ENCODE measurements at places on chromosomes 2 and 18.

- no peak for DNase-seq
Observed at GRCh38 chr2:150630587-150631235, 143.2 kb upstream of the RND3 start.

GRCh38 chr2:168480825-168481585 is 24.9 kb downstream of the CERS6 start:
- DNase-seq: no peak

- no peak for DNase-seq
Observed at GRCh38 chr2:160371251-160372009, 122.2 kb downstream of the RBMS1 start.

DNA sequence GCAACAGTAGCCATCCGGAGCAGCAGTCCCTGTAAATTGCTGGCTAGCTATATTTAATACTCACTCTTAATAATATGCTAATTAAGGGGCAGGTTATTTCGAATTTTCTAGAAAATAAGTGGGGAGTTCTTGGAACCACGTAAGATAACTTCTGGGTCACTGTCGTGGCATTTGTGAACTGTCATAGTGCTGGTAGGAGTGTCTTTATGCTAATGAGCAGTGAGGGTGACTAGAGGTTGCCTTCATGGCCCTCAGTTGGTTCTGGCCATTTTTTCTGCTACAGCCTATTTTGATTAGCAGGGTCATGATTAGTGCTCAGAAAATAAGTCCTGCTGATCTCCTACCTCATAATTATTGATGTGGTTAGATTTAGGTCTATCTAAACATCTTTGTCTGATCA is 249.9 kb upstream of the RASGRP3 start:
- DNase-seq: no peak

GRCh38 chr2:235832941-235833340 is 335.2 kb downstream of the GBX2 start:
- no peak for DNase-seq

GRCh38 chr2:156031121-156031520 is 301.4 kb downstream of the NR4A2 start:
- no peak for DNase-seq

GRCh38 chr2:60071490-60071831 is 482.0 kb downstream of the BCL11A start:
- DNase-seq: no peak

GRCh38 chr2:210459880-210460279 is 16.7 kb downstream of the LANCL1 start:
- DNase-seq: no peak

- DNase-seq: no peak
Observed at GRCh38 chr2:215653344-215654030, 217.6 kb upstream of the FN1 start.

- no peak for DNase-seq
Observed at GRCh38 chr2:118854507-118855345, 7.3 kb upstream of the EN1 start.

DNA sequence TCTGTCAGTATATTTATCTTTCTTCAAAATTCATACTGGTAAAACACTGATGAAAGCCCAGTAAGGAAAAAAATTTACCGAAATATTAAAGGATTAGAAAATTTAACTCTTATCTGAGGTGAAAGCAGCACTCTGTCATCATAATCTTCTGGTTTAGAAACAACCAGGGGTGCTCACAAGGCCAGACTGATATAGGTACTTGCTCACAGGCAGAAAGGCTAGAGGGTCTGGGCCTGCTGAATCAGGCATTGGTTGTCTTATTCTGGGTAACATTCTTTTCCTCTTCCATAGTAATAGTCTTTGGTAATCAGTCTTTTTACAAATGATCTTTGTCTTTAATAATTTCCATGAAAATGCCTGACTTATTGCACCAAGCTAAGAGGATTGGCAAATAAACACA is 221.4 kb upstream of the TFPI start:
- no peak for DNase-seq

DNA sequence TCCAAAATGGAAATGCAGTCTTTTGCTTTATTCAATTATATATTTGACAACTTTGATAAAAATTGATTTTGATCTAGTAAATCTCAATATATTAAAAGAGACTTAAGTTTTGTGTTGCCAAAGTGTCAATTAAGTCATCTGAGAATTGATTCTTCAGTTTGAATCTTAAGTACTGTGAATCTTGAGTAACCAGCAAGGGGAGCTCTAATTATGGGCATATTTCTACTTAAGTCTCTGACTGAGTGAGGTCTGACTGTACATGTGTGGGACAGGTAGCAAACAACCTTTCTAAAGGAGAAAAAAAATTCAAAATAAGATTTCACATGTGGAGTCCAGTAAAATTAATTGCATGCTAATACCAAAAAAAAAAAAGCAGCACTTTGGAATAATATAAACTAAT is 503.7 kb upstream of the SLC8A1 start:
- no peak for DNase-seq

DNA sequence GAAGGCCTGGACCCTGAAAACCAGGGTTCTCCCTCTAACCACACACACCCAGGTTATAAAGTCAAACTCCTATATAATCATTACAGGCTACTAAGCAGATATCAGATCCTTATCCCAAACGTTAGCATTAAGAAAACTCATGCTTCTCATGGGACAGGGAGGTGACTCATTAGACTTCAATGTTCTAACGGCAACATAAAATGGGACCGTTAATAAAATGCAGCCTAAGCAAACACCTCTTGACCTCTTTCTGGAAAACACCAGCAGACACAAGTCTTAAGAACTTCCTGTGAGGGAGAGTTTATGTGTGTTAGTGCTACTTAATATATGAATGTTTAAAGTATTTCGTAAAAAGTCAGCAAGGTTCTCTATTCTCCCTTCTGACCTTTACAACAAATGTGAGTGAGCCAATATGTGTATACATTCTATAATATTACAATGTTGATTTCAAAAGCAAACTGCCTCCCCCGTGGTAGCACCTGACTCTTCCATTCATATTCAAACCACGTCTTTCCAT is 31.7 kb downstream of the LPIN2 start:
- DNase-seq: no peak

GRCh38 chr2:177698281-177698680 is 305.7 kb downstream of the AGPS start:
- DNase-seq: no peak

GRCh38 chr2:104547221-104547620 is 306.7 kb upstream of the POU3F3 start:
- DNase-seq: no peak

DNA sequence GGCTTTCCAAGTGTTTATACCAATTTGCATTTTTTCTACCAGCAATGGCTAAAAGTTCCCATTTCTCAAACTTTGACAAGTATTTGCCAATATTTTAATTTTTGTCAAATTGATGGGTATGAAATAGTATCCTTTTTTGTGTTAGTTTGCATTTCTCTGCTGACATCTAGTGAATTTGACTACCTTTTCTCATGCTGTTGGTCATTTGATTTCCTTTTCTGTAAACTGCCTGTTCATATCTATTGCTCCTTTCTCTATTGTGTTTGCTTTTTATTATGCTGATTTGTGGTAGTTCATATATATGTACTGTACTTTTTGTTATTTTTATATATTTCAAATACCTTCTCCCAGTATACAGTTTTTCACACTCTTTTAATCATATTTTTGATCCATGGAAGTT is 149.4 kb downstream of the PMAIP1 start:
- no peak for DNase-seq

DNA sequence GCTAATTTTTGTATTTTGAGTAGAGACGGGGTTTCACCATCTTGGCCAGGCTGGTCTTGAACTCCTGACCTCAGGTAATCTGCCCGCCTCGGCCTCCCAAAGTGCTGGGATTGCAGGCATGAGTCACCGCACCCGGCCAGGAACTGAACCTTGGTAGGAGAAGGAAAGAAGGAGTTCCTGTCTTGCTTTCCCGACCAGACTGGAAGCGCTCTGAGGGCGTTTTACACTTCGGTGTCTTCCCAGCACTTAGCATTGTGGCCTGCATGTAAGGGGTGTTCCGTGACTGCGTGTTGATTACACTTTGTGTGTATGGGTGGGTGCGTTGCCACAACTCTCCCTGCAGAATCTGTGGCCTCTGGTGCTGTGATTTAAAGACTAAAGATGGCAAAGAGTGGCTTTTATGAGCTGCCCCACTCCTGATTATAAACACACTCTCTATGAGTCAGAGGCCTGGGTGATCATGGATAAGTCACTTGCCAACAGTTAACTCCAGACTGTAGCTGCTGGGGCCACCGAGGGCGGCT is 46.0 kb downstream of the ODC1 start:
- no peak for DNase-seq

GRCh38 chr2:183123959-183124221 is 353 bp upstream of the NUP35 start:
- DNase-seq: no peak

- DNase-seq: peak; percentile 29
Observed at GRCh38 chr2:1509271-1510065, 96.2 kb downstream of the TPO start.

DNA sequence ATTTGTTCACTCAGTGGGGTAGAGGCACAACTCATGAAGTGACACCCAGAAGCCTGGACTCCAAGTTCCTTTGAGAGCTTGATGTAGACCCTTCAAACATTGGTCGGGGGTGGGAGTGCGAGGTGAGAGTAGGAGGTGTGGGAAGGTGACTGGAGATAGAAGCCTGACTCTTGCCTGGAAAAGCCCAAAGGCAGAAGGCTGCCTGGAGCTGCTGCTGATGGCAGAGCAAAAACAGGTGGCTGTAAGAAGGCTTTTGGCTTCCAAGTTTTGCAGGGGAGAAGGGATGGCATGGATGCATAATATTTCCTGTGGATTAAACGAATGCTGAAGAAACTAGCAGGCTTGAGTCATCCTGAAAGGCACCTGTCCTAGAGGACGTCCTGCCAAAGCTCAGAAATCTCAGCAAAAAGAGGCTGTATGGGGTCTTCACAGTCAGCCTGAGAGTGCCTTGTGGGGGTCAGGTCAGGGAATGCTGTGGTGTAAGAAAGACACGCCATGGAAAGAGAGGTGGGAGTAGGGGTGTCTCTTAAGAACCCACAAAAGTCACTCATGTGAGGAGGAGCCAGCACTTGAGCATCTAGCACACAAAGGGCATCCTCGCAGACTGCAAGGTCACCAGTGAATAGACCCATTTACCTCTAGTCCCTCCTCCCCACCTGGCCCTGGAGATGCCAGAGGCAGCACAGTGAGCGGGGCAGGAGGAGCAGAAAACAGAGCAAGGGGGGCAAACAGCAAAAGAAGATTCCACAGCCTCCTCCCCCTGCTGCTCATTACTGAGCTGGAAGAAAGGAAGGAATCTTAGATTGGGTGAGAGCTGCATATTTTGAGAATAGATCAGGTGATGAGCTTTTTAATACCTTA is 37.5 kb downstream of the FASTKD2 start:
- DNase-seq: no peak

DNA sequence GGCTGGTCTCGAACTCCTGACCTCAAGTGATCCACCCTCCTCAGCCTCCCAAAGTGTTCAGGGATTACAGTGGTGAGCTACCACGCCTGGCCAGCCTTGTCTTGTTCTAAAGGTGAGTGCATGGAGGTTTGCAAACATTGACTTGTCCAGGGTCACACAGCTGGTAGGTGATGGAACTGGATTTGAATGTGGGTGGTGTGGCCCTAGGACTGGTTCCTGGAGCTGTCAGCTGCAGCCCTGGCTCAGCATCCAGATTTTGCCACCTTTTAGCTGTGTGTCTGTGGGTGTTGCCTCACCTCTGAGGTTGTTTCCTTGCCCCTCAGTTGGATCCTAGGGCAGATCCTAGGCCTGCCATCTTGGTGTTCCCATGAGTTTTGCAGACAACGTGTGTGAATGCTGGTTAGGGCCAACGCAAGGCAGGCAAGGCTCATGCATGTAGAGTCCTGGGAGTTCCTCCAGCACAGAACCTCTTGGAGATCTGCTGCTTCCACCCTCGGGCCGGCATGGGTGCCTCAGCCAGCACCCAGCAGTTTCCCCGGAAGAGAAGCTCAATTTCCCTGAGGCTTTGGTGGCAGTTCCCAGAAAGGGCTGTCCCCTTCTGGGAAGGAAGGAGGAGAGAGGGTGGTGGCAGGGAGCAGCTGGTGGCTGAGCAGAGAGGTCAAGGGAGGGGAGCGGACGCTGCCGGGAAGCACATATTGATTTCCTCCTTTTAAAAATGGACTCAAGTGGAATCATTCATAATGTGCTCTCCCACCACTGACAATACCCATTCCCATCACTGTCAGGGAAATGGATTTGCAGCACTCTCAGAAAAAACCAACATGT is 127.6 kb upstream of the HS6ST1 start:
- DNase-seq: no peak

- DNase-seq: no peak
Observed at GRCh38 chr2:104746858-104747257, 107.1 kb upstream of the POU3F3 start.

DNA sequence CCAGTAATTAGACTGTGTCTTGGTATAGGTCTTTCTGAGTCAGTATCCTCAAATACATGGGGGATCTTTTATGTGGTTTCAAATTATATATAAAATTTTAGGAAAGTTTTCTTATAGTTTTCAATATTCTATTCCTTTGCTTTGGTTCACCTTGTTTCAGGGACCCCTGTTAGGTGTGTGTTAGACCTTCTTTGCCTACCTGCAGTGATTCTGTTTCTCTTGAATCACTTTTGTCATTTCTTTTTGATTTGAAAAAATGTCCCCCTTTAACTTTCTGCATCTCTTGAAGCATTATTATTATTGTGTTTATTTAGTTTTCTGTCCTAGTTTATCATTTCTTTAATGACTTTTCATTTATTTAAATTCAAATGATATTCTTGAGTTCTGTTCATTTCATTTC is 98.7 kb downstream of the FHOD3 start:
- DNase-seq: no peak

DNA sequence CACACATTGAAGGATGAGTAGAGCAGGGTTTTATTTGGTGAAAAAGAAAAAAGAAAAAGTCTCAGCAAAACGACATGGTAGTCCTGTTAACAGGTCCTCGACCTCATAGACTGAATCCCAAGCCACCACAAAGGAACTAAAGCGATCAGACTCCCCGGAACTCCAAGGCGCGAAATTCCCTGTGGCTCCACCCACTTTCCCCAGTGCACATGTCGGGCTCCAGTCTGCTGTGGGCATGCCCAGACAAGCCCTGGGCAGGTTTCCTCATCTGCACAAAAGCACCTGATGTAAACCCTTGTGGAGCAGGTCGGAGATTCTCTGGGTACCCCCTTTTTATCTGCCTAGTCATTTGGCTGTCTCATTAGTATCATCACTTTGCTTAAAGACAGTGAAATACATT is 170.7 kb upstream of the FSIP2 start:
- DNase-seq: no peak
